CD4-positive, alpha-beta T cell treated with Interleukin-17A for 4 hours (primary cell): ENCODE measurements at places on chromosomes 1 and 21.

GRCh38 chr1:89855413-89856123, 34.7 kb downstream of the LRRC8D start:
- DNase-seq, result no peak

GRCh38 chr1:10918531-10918930, 93.9 kb upstream of the TARDBP start:
- DNase-seq, result no peak

DNA sequence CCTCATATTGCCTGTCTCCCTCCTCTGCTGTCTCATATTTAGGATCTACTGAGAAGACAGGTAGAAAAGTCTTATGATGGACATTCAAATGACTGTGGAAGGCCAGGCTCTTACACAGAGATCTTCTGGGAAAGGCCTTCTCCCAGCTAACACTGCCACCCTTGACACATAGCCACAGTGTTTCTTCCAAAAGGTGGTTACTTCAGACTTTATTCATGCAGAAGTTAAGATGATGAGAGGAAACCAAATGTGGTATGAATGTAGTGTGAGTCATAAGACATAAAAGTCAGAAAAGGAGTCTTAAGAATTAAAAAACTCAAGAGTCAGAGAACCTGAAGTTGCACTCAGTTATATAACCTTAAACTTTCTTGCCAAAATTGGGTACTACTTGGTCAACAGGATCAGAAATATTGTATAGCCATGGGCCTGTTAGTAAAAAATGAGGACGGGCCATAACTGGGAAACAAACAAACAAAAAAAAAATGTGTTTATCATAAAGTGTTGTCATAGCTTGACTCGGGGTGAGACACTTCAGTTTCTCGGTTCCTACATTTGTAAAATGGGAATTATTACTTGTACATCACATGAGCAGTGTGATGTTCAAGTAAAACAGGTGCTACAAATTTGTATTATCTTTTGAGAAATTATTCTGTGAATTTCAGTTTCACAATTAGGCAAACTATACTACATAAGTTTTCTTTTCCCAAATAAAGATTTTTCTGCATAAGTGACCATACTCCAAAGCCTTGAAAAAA, 1.2 kb upstream of the DENND1B start:
- peak; percentile 39 for DNase-seq

GRCh38 chr1:118989878-118990378, 1.8 kb upstream of the TBX15 start:
- DNase-seq, result no peak

DNA sequence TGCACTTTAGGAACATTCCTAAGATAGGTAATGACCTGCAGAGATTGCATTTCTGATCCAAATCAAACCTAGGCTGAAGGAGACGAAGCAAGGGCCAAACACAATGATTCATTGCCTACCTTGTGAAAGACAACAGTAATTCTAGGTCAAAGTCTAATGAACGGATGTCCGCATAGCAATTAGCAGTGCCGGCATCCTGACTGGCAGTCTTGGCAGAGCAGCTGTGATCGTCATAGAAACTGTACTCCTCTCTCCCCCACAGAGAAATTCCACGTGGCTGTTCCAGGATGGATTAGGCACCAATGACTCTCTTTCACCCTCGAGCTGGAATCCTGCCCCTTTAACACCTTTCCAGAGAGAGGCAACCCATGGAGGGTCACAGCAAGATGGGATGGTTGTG, 28.9 kb upstream of the VAV3 start:
- DNase-seq, result no peak

DNA sequence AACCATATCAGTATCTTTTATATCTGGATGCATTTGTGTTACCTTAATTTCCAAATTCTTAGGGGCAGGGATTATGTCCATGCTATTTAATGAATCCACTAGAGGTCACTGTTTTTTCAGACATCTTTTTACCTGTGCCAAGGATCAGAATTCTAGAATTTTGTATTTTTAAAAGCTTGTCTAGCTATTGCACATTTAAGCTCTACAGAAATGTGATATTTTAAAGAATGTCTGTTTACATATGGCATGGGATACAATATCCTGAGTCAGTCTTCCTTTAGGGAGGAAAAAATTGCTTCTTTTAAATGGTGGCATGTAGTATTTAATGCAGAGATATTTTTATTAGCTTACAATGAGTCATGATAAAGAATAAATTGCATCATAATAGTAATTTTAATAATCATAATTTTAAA, 11.3 kb downstream of the RPAP2 start:
- no peak for DNase-seq
